Breast epithelium (tissue), 4 donors: ENCODE measurements at places on chromosomes 4 and X. TPM values are rescaled to one million over a fixed set of nuclear protein-coding genes. Genes with fewer than 3 reads are reported as not detected.

GRCh38 chr4:38902695-38903094 lies 35.1 kb downstream of the FAM114A1 start:
- H3K27ac ChIP-seq, result no peak overlapping the region
- H3K36me3 ChIP-seq, result no peaks in the 10 kb centered on the region
- H3K27me3 ChIP-seq, result no peaks in the 10 kb centered on the region
- no peaks in the 10 kb centered on the region for H3K4me1 ChIP-seq
- no peak for DNase-seq

GRCh38 chr4:174402470-174403176 lies 118.9 kb downstream of the CEP44 start:
- no peak overlapping the region for H3K4me3 ChIP-seq
- no peak for DNase-seq
- H3K27me3 ChIP-seq, result no peaks in the 10 kb centered on the region

- H3K4me1 ChIP-seq, result no peaks in the 10 kb centered on the region
- H3K36me3 ChIP-seq, result no peaks in the 10 kb centered on the region
- no peak overlapping the region for H3K27ac ChIP-seq
Measured at GRCh38 chr4:1557221-1557597, 126.9 kb downstream of the FAM53A start.

The CFAP99 gene
- 2.0 TPM for total RNA-seq

The TMPRSS11A gene
- not detected for total RNA-seq

The ADGRA3 gene
- total RNA-seq, result 74.8 TPM
